SJSA1 (cell line): ENCODE measurements at places on chromosomes 2 and 18. TPM values are rescaled to one million over a fixed set of nuclear protein-coding genes. Genes with fewer than 3 reads are reported as not detected.
A peak's percentile ranks its signal among the peaks of the same experiment; 100 is the strongest.

DNA sequence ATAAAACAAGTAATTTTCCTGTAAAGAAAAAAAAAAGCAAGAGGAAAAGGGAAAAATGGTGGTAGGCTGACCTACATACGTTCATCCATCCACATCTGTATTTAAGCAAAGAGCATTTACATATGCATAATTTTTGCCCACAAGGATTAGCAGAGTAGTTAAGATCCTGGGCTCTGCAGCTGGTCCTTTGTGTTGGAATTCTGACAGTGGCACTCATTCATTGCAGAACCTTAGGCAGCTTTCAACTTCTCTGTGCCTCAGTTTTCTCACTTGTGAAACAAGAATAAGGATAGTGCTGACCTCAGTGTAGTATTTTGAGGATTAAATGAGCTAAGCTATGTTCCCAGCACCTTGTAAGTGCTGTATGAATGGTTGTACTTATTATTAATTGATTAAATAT, 211.3 kb downstream of the ARL4C start:
- H3K27ac ChIP-seq: peak overlapping the region; percentile 95
- no peaks in the 10 kb centered on the region for H3K27me3 ChIP-seq
- DNase-seq: no peak
- H3K4me3 ChIP-seq: no peak overlapping the region
- H3K4me1 ChIP-seq: peaks cover 53% of the 10 kb centered on the region
- no peaks in the 10 kb centered on the region for H3K36me3 ChIP-seq

The RFTN2 gene
- total RNA-seq: 0.16 and 0.21 TPM in 2 replicates

GRCh38 chr18:59517446-59518165, 158.5 kb upstream of the LMAN1 start:
- H3K36me3 ChIP-seq: no peaks in the 10 kb centered on the region
- no peak overlapping the region for H3K27ac ChIP-seq
- H3K4me3 ChIP-seq: no peak overlapping the region
- DNase-seq: peak; percentile 33
- H3K27me3 ChIP-seq: no peaks in the 10 kb centered on the region
- peaks cover 30% of the 10 kb centered on the region for H3K4me1 ChIP-seq

DNA sequence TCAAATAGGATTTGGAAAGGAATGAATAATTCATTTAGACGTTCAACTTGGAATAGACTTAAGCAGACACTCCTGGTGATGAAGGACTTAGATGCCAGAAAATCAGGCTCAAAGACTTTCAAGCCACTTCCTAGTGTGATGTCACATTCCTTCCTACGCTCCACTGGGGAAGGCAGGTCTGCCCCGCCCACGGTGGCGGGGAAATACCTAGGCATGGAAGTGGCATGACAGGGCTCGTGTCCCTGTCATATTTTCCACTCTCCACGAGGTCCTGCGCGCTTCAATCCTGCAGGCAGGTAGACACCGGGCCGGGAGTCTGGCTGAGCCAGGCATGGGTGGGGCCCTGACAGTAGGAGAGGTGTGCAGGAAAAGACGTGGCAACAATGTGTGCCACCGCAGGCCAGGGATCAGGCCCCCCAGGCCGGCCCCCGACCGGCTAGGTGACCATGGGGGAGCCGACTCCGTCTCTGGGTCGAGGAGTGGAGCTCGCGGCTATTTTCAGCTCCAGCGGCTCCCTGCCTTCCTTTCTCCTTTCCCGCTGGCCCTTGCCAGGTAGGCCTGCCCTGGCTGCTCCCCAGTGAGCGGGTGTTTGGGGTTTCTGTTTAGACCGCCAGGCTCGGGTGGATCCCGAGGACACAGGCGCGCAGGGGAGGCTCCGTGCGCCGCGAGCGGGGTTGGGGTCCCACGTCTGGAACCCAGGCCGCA, at the start of gene IL1RL2:
Gene IL1RL2 (plus strand): TSS at position 233 of the 705 bp plus-strand sequence. CDS start 845 bp downstream, outside the sequence.
- no peaks in the 10 kb centered on the region for H3K27me3 ChIP-seq
- no peaks in the 10 kb centered on the region for H3K4me1 ChIP-seq
- peak within 1 kb of the TSS; percentile 10; the same call in 1 of the 2 replicates for H3K4me3 ChIP-seq
- no peaks in the 10 kb centered on the region for H3K36me3 ChIP-seq
- H3K27ac ChIP-seq: no peak within 1 kb of the TSS
- DNase-seq: no peak

GRCh38 chr2:149313512-149313972, 16.8 kb upstream of the LYPD6 start:
- no peaks in the 10 kb centered on the region for H3K27me3 ChIP-seq
- DNase-seq: peak; percentile 50
- H3K4me3 ChIP-seq: no peak overlapping the region
- H3K27ac ChIP-seq: no peak overlapping the region
- H3K36me3 ChIP-seq: no peaks in the 10 kb centered on the region
- 0 out of 2 replicates have a peak, but pooled peaks cover 5% of the 10 kb centered on the region for H3K4me1 ChIP-seq

DNA sequence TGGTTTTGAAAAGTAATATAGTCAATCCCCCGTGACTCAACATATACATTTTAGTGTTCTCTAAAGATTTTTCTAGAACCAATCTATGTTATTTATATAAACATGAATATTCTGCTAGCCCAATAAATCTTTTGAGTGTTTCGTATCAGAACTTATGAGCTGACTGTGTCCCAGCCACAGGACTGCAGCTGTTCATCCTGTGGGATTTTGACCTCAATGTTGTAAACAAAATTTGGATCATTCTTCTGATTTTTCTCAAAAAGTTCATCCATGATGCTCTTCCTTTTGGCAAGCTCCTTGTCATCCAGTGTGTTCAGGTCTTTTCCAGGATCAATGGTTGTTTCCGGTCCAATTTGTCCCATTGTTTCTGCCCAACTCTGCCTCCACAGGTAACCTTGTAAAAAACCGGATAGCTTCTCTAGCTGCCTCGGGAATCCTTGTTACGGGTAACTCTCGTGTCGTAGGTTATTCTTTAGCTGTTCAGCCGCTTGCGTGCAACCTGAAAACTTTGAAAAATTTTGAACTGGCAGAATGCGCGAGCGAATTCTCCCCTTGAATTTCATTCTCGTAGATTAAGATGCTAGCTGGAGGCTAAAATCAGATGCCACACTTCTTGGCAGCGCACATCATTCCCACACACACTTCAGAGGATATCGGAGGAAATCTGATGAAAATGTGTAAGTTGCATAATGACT, 195.2 kb downstream of the SH3BP4 start:
- H3K4me3 ChIP-seq: no peak overlapping the region
- DNase-seq: peak; percentile 10
- no peak overlapping the region for H3K27ac ChIP-seq
- no peaks in the 10 kb centered on the region for H3K27me3 ChIP-seq
- peaks cover 31% of the 10 kb centered on the region for H3K4me1 ChIP-seq
- H3K36me3 ChIP-seq: no peaks in the 10 kb centered on the region
